ENCODE measurements at places on chromosomes 4 and X.

GRCh38 chr4:166363198-166363597 lies 490.2 kb downstream of the TLL1 start:
- no peak for DNase-seq

DNA sequence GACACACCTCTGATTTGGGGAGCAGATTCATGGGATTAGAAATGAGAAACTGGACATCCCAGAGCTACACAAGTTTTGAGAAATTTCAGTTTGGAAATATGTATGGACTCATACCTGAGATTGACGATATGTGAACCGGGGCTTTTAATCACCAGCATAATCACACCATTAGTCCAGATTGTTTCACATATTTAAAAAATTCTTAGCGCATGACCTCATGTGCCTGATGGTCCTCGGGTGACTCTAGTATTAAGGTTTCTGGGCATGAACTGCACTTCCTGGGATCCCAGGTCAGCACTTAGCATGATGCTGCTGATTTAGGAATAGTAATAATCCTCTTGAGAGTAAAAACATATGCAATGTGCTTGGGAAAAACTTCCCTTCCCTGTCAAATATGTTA lies 91.9 kb upstream of the BCOR start:
- DNase-seq, result no peak

DNA sequence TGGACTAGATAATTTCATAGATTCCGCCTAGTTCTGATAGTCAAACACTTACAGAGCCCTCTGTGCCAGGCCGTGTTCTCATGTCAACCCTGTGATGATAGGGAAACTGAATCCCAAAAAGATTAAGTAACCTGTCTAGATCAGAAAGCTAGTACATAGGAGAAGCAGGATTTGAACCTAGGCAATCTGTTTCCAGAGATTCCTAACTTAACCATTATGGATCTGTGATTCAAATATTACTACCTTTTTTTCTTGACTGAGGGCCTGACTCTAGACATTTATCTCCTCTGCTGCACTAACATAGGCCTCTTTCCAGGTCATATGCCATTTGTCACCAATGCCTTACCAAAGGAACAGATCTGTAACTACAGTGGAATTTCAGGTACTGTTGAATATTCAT lies 1.5 kb downstream of the ALAS2 start:
- DNase-seq, result no peak

DNA sequence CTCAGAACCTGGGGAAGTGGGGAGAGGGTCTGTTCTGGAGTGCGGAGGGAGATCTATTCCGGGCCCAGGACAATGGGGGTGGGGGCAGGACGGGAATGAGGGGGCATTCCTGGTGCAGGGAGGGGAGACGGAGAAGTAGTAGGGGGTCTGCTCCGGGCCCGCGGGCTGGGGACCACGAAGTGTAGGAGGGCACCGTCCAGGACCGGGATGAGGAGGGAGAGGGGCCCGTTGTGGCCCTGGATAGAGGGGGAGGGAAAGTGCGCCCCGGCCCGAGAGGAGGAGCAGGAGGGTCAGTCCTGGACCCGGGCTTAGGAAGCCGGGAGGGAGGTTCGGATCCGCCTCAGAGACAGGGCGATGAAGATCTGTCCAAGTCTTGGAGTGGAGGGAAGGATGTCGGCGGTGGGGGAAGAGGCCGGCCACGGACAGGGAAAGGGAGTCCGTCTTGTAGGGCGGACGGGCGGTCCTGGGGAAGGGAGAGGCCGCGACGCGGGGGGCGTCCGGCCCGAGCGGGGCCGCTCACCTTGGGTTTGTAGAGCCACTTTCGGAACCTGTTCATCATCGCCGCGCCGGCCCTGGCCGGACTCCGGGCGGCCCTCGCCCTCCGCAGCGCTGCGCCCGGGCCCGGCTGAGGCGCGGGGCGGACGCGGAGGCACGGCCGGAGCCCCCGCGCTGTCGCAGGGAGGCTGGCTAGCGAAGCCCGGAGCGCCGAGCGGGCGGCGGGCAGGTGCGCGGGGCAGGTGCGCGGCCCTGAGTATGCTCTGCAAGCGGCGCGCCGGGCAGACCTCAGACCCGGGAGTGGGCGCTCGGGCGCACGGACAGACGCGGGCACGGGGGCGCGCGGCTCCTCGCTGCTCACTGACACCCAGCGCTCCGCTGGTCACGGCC lies at the start of gene ZFYVE28:
Gene ZFYVE28 (minus strand): TSS at position 881 of the 885 bp plus-strand sequence. CDS start 322 bp downstream, at position 559.
- no peak for DNase-seq
